ENCODE measurements at places on chromosomes 2 and 18.

DNA sequence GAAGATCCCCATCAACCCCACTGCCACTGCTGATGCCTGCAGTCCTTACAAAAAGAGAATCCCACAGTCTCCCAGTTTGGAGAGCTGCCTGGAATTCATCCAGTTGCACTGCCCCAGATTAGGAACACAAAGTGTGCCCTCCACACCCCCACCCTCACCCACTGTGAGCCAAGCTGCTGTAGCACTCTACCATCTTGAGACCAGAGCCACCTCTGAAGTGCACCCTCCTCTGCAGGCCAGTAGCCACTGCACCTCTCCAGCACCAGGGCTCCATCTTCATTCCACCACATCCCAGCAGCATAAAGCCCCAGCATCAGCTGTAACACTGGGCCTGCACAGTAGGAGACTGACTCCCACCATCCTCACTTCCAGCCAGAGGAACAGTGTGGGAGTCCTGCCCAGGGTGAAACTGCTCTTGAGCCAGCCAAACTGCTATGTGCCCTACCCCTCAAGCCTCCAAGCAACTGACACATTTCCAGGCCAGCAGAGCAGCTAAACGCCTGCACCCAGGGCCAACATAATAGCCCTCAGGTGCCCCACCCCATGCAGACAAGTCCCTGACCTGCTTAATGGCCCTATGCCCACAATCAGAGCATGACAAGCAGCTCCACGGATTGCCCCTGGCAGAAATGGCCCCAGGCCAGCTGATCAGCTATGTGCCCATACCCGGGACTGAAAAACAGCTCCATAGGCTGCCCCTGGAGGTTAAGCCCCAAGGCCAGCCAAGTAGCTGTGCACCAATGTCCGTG lies 206.0 kb downstream of the ATAD2B start:
- DNase-seq, result no peak

GRCh38 chr2:134246154-134246874 lies 7.6 kb upstream of the MGAT5 start:
- no peak for DNase-seq

DNA sequence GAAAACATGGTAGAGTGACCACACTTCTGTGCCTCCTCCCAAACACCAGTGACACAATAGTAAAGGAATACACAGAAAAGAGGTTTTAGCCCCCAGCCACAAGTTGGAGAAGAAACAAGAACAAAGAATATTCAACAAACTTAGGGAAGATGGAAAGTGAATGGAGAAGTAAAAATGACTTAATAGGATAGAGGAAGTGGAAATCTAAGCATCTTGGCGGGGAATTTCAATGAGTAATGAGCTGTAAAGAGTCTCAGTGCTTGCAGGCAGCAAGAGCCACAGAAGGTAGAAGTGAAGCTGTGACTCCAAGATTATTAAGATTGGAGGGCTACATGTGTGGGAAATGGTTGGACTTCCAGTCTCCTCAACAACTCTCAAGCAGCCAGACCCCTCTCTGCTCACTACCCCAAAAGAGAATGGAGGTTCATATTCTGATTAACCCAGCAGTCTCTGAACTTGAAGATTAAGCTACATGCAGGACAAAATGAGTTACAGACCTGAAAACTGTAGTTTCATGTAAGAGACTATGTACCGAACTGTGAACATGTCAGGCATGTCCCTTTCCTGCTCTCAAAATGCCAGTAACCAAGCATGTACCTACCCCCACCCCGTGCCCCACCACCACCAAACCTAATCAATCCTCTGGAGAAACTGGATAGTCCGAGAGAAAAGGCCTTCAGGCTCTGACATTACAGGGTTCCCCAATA lies 16.9 kb upstream of the HNRNPLL start:
- no peak for DNase-seq

- DNase-seq, result no peak
Observed at GRCh38 chr18:12828116-12829051, 55.7 kb downstream of the PTPN2 start.

DNA sequence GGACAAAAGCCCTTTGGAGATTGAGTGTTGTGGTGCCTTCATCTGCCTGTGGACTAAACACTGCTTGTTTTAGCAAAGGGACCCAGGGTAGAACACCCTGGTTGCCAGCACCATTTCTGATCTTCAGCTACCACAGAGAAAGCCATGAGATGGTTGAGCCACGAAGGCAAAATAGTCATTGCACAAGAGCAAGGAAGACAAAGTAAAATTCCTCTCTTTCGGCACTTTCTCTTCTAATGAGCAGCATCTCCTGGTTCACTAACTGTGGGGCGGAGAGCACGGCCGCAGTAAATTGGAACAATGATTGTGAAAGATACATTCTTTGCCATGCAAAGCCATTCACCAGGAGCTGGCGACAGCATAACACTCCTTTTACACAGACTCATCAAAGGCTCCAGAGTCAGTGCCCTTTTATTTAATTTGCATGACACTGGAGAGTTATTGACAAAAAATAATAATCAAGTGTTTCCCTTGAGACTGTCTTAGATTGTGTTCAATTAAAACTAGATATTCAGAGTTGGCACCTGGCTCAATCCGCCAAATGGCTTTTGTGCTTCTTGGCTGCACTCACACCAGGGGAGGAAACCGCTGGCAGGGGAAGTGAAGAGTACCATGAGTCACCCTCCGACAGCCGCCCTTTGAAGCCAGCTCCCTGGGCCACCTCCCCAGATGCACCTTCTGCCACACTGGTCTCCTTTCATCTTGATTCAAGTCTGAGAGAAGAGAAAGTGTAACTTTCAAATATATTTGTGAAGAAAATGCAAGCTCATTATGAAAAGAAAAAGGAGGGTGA lies 100.5 kb upstream of the MEIS1 start:
- no peak for DNase-seq

- no peak for DNase-seq
Observed at GRCh38 chr18:51437280-51438271, 240.1 kb upstream of the MEX3C start.

DNA sequence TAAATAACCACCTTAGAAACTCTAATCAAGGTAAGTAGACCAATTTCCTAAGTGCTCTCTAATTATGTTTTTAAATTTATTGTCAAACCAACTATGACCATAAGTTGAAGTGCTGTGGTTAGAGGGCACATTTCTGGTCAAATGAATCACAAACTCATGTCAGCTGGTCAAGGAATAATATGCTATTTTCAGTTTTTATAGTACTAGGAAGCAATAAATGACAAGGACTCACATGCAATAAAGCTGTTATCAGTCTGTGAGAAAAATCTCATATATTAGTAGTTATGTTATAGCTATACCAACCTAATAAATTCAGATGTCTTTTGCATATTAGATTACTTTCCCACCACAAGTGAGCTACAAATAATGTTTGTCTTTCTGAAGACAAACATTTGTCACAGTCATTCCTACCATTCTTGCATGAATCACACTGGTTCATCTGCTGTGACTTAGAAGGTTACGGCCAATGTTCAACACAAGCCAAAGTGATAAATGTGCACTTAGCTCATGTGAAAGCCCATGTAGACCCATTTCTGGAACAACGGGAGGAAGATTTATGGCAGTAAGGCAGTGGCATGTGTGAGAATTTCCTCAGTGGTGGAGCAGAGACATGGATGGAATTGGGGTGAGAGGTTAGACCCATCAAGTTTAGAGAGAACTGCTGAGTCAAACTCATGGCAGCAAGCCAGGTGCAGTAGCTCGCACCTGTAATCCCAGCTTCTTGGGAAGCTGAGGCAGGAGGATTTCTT lies 27.4 kb upstream of the CCNYL1 start:
- no peak for DNase-seq

DNA sequence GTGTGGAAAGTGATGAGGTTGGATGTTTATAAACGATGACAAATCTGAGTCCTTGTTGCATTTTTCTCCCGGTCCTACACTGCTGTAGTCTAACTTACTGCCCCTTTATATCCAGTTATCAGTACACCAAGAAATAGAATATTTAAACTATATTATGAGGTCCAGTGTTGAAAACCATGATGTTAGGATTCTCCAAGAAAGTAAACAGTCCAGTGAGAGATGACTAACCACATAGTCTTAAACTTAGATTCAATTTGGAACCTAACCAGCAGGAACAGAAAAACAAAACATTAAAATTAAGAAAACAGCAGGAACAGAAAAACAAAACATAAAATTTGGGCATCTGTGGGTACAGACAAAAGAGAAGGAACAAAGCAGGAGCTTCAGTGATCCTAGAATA lies 143.2 kb downstream of the TPGS2 start:
- no peak for DNase-seq

- no peak for DNase-seq
Observed at GRCh38 chr18:10412933-10413332, 41.5 kb upstream of the APCDD1 start.

- DNase-seq, result no peak
Observed at GRCh38 chr2:241692448-241692847, 5.8 kb upstream of the DTYMK start.
